ENCODE measurements at places on chromosomes 5 and 9.

GRCh38 chr9:99189887-99190596 is 31.7 kb downstream of the ALG2 start:
- no peak overlapping the region for H3K4me3 ChIP-seq
- H3K36me3 ChIP-seq, result no peaks in the 10 kb centered on the region
- DNase-seq, result no peak
- H3K27me3 ChIP-seq, result no peaks in the 10 kb centered on the region

DNA sequence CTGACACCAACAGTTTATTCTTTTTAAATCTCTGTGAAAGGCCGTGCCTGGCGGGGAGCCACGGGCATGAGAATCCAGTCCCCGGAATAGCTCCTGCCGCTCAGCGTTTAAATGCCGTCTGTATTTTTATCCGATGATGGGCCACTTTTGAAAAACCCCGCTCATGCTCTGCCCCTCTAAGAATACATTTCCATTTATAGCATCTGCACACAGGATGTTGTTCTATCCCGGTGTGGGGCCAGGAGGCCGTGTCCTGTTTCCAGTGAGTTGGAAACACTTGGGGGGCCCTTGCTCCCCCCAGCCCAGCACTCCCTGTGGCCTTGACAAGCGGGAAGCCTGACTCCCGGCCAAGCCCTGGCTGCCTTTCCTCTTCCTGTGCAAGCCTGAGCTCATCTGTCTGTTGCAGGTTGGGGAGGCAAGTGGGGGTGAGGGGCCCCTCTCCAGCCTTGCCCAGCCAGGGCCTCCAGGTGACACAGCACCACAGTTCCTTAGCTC is 39.0 kb downstream of the ERGIC1 start:
- no peak for DNase-seq
- no peak overlapping the region for H3K27ac ChIP-seq
- H3K27me3 ChIP-seq, result no peaks in the 10 kb centered on the region
- no peaks in the 10 kb centered on the region for H3K36me3 ChIP-seq
- H3K4me1 ChIP-seq, result peaks cover 6% of the 10 kb centered on the region

- no peak within 1 kb of the TSS for H3K4me3 ChIP-seq
- no peak within 1 kb of the TSS for H3K27ac ChIP-seq
- H3K4me1 ChIP-seq, result peaks cover 20% of the 10 kb centered on the region
- DNase-seq, result no peak
Observed at GRCh38 chr5:138874771-138875551, at the start of gene LRRTM2. Gene LRRTM2 (minus strand): TSS chr5:138875335. CDS start chr5:138874911, 424 bp downstream.

DNA sequence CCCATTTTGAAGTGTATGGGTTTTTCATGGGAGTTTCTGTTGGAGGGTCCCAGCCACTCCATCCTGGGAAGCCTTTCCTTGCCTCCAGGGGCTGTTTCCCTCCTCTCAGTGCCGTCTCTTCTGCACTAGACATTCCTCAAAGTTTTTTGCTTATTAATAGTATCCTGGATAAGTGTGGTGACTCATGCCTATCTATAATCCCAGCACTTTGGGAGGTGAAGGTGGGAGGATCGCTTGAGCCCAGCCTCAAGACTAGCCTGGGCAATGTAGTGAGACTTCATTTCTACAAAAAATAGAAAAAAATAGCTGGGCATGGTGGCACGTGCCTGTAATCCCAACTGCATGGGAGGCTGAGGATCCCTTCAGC is 43.1 kb downstream of the RALGPS1 start:
- H3K27ac ChIP-seq, result no peak overlapping the region
- H3K27me3 ChIP-seq, result no peaks in the 10 kb centered on the region
- no peaks in the 10 kb centered on the region for H3K4me1 ChIP-seq
- no peak overlapping the region for H3K4me3 ChIP-seq
- DNase-seq, result peak; percentile 28

DNA sequence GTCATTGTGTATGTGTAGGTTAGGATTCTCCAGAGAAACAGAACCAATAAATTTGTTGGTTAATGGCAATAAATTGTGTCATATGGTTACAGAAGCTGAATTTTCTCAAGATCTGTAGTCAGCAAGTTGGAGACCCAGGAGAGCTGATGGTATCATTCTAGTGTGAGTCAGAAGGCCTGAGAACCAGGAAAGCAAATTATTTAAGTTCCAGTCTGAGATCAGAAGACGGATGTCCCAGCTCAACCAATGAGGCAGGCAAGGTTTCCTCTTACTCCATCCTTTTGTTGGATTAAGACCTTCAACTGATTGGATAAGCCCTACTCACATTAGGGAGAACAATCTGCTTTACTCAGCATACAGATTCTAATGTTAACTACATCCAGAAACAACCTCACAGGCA is 656.3 kb downstream of the ANXA1 start:
- no peak overlapping the region for H3K27ac ChIP-seq
- H3K4me3 ChIP-seq, result no peak overlapping the region
- H3K4me1 ChIP-seq, result no peaks in the 10 kb centered on the region
- H3K27me3 ChIP-seq, result no peaks in the 10 kb centered on the region
- no peaks in the 10 kb centered on the region for H3K36me3 ChIP-seq

- no peaks in the 10 kb centered on the region for H3K27me3 ChIP-seq
- H3K4me3 ChIP-seq, result no peak overlapping the region
- H3K36me3 ChIP-seq, result no peaks in the 10 kb centered on the region
- no peak for DNase-seq
Observed at GRCh38 chr9:113503613-113504211, 40.2 kb downstream of the RGS3 start.

DNA sequence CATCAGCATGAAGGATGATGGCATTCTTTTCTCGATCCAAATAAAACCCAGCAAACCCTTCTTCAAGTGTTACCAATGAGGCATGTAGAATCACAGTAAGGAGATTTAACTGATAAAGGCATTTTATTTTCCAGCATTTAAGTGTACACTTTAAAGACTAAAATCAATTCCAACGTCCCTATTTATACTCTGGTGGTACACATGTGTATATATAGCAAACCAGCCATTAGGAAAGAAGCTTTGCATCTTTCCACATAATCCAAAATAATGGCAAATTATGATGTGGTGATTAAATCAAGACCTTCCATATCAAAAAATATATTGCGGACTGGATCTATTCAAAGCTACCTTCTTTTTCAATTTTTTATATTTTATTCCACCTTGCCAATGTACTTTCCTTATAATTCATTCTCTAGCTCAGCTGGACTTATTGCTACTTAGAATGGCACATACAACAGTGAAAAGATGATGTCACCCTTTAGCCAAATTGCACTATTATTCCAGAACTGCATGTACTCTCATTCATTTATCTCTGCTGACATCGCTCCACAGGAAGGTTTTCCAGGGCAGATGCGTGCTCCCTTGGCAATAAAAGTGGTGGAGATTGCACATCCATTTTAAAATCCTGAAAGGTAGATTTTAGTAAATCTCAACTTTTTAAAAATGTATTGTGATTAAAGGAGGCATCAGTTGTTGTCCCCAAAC is 63.3 kb upstream of the SLC30A5 start:
- no peak for DNase-seq
- no peak overlapping the region for H3K4me3 ChIP-seq
- H3K36me3 ChIP-seq, result no peaks in the 10 kb centered on the region
- H3K4me1 ChIP-seq, result no peaks in the 10 kb centered on the region

DNA sequence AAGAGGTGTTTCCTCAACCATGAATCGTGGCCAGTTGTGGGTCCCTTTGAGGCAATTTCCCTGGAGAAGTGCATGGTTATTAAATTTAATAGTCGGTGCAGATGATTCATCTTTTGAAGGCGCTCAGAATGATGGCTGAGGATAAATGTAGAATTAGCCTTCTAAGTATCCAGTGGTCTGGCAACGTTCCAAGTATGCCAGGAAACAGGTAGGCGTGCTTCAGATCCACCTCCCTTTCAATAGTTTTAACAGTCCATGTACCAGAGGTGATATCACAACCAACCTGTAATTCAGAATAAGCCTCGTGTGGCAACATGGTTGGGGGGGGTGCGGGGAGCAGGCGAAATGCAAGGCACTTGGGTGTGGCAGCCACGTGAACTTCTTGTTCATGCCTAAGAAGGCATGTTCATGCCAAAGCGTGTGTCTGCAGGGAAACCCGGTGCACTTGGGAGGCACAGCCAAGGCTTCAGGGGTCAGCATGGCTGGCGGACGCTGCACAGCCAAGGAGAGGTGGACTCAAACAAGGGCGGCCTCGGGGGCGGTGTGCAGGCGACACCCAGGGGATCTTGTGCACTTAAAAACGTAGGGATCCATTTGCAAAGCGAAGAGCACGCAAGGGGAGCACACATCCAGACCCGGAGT is 5.2 kb upstream of the NKD2 start:
- H3K36me3 ChIP-seq, result no peaks in the 10 kb centered on the region
- no peak for DNase-seq
- no peak overlapping the region for H3K4me3 ChIP-seq
- no peak overlapping the region for H3K27ac ChIP-seq
- H3K27me3 ChIP-seq, result peaks cover 48% of the 10 kb centered on the region

DNA sequence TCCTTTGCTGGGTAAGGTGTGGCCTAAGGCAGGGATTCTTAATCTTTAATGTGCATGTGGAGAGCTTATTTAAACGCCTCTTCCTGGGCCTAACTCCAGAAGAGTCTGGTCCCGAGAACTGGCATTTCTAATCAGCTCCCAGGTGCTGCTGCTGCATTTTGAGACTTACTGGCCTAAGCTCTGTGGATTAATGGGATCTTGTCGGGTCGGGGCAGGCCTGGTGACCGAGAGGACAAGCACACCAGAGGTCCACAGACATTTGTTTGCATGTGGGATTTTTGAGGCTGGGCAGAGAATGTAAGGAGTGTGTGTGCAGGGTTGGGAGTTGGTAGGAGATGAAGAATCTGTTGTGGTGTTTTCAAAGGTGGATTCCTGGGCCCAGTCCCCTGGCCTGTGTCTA is 95.0 kb upstream of the DAP start:
- H3K27ac ChIP-seq, result no peak overlapping the region
- H3K4me1 ChIP-seq, result peaks cover 16% of the 10 kb centered on the region
- peaks cover 10% of the 10 kb centered on the region for H3K27me3 ChIP-seq
- H3K36me3 ChIP-seq, result no peaks in the 10 kb centered on the region

GRCh38 chr5:6590581-6590980 is 42.3 kb downstream of the NSUN2 start:
- no peak overlapping the region for H3K4me3 ChIP-seq
- no peak overlapping the region for H3K27ac ChIP-seq
- H3K36me3 ChIP-seq, result no peaks in the 10 kb centered on the region
- H3K27me3 ChIP-seq, result no peaks in the 10 kb centered on the region

GRCh38 chr9:127033061-127033460 is 89.4 kb downstream of the ANGPTL2 start:
- DNase-seq, result no peak
- H3K36me3 ChIP-seq, result no peaks in the 10 kb centered on the region
- no peaks in the 10 kb centered on the region for H3K4me1 ChIP-seq
- no peak overlapping the region for H3K27ac ChIP-seq
- H3K27me3 ChIP-seq, result no peaks in the 10 kb centered on the region

DNA sequence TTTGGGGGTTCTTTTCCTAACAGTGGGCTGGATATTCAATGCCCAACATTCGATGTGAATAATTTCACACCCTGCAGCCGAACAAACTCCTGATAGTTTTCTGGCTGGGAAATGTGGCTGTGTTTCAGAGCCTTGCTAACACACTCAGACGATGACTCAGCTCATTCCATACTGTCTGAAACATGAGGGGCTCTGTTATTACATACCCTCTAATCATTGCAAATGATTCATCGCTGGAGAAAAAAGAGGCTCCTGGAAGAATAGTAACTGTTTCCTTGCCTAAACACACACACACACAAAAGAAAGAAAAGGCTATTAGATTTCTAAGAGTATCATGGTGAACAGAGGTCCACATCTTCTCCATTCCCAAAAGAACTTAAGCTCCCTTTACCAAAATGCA is 75.8 kb downstream of the OXCT1 start:
- H3K36me3 ChIP-seq, result no peaks in the 10 kb centered on the region
- H3K4me3 ChIP-seq, result no peak overlapping the region
- no peak for DNase-seq
- no peaks in the 10 kb centered on the region for H3K27me3 ChIP-seq
- peaks cover 3% of the 10 kb centered on the region for H3K4me1 ChIP-seq

DNA sequence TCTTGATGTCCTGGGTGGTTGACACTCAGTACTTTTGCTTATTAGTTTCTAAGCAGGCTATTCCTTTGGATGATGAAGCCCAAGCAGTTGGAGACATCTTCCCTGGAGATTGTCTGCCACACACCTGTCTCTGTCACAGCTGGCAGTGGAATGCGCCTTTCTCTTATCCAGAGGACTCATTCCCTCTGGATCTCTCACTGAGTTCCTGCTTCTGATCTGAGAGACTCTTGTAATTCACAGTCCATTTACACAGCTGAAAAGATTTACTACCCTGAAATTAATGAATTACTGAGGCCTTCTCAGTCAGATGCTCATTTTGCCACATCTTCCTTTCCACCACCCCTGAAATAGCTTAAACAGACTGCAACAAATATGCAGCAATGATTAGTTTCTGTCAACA is 15.9 kb downstream of the TAL2 start:
- DNase-seq, result no peak
- H3K36me3 ChIP-seq, result no peaks in the 10 kb centered on the region
- H3K27ac ChIP-seq, result no peak overlapping the region
- no peaks in the 10 kb centered on the region for H3K27me3 ChIP-seq
- no peak overlapping the region for H3K4me3 ChIP-seq

GRCh38 chr5:116559673-116560164 is 14.9 kb downstream of the SEMA6A start:
- no peaks in the 10 kb centered on the region for H3K27me3 ChIP-seq
- H3K36me3 ChIP-seq, result no peaks in the 10 kb centered on the region
- peaks cover 28% of the 10 kb centered on the region for H3K4me1 ChIP-seq
- H3K27ac ChIP-seq, result peak overlapping the region; percentile 20
- peak overlapping the region; percentile 26 for H3K4me3 ChIP-seq
- no peak for DNase-seq

DNA sequence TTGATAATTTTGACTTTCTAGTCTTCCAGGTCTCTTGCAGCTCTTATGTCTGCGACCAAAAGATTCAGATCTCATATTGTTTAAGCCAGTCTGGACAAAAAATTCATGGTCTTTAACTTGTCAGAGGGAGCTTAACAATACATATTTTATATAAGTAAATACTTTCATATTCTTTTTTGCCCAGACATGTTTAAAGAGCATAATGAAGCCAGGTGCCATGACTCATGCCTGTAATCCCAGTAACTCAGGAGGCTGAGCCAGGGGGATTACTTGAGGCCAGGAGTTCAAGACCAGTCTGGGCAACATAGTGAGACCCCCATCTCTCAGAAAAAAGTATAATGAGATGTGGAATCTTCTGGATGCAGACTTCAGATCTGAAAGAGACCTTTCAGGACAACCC is 69.8 kb downstream of the JMY start:
- no peaks in the 10 kb centered on the region for H3K27me3 ChIP-seq
- H3K27ac ChIP-seq, result no peak overlapping the region
- H3K4me3 ChIP-seq, result no peak overlapping the region
- H3K4me1 ChIP-seq, result no peaks in the 10 kb centered on the region

- no peaks in the 10 kb centered on the region for H3K4me1 ChIP-seq
- no peak for DNase-seq
- H3K27ac ChIP-seq, result no peak overlapping the region
- no peak overlapping the region for H3K4me3 ChIP-seq
- H3K36me3 ChIP-seq, result peaks cover 44% of the 10 kb centered on the region
Observed at GRCh38 chr9:133048595-133048994, 13.2 kb upstream of the CEL start.

GRCh38 chr5:2095011-2095410 is 212.3 kb upstream of the IRX4 start:
- H3K27ac ChIP-seq, result no peak overlapping the region
- H3K27me3 ChIP-seq, result no peaks in the 10 kb centered on the region
- H3K4me1 ChIP-seq, result no peaks in the 10 kb centered on the region
- no peak for DNase-seq

Measured in H1 (cell line).